AG04450 (cell line): ENCODE measurements at places on chromosomes 11 and 22. TPM values are rescaled to one million over a fixed set of nuclear protein-coding genes. Genes with fewer than 3 reads are reported as not detected.

Gene FGF19
- not detected in 2 replicates for polyA plus RNA-seq

DNA sequence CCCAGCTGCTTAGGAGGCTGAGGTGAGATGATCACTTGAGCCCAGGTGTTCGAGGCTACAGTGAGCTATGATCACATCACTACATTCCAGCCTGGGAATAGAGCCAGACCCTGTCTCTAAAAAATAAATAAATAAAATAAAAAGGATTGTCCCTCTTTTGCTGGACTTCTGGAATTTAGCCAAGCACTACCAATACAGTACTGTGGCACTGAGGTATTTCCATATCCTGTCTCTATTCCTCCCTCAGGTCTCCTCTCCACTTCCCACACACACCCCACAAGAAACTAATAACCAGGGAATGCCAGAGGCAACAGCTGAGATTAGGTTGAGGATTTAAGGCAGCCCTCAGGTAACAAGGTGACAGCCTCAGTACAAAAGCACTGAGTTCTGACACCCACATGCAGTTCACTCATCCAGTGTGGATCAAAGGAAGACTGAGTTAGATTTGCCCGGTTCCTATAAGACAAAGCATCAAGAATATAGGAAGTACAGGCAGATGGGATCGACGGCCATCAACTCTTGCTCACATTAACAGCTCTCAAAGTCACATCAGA, 4.5 kb upstream of the PPP2R1B start:
- no peak for DNase-seq

GRCh38 chr11:84905411-84905810, 721.7 kb downstream of the DLG2 start:
- peak; percentile 8 for DNase-seq

Gene ALX4
- not detected in 2 replicates for polyA plus RNA-seq

DNA sequence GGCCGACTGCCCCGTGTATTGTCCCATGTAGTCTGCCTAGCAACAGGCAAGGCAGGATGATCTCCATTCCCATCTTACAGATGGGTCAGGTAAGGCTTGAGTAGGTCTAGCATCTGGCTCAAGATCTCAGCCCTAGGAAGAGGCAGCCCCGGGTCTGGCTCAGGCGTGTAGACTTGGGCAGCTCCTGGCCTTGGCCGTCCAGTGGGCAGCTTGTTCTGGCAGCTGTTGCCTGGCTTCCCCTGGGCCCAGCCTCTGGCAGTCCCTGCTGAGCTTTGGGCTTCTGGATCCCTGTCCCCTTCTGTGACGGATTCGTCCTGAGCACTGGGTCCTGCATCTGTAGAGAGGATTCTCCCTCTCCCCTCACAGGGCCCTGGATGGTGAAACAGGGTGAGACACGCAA, 72.4 kb downstream of the MPPED1 start:
- DNase-seq, result no peak

Gene SULT4A1
- 0.07 and 0.14 TPM in 2 replicates for polyA plus RNA-seq

GRCh38 chr11:122852796-122853160, 14.5 kb downstream of the CRTAM start:
- DNase-seq, result no peak

DNA sequence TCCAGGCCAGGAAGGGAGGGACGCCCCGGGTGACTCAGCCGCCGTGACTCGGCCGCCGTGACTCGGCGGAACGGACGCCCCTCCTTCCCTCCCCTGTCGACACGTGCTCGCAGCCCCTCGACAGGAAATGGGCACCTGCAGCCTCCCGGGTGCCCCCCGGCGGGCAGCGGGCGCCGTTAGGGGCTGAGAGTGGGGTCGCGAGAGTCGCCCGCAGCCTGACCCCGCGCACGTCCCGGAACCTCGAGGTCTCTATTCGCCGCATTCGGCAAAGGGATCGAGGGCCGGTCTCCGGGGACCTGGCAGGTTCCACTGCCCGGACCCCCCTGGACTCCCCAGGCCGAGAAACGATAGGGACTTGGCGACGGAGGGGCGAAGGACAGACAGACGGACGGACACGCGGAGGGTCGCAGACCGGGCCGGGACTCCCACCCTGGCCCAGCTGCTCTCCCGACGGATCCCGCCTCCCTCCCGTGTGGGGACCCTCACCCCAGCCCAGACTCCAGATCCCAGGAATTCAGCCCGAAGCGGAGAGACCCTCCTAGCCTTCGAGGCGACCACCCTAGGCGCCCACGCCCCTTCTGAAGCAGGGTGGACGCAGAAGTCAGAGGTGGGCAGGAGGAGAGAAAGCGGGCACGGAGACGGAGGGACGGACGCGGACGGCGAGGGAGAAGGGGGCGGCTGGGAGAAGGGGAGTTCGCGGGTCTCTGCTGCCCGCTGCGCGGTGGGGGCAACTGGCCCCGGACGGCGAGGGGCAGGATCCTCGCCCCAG, 648 bp downstream of the FOSL1 start:
- DNase-seq, result no peak

- DNase-seq, result no peak
Observed at GRCh38 chr11:123546515-123546914, 107.9 kb downstream of the SCN3B start.

GRCh38 chr11:70853770-70854108, 398.6 kb downstream of the SHANK2 start:
- no peak for DNase-seq

Gene C11orf52
- polyA plus RNA-seq, result 0.38 and 0.61 TPM in 2 replicates

DNA sequence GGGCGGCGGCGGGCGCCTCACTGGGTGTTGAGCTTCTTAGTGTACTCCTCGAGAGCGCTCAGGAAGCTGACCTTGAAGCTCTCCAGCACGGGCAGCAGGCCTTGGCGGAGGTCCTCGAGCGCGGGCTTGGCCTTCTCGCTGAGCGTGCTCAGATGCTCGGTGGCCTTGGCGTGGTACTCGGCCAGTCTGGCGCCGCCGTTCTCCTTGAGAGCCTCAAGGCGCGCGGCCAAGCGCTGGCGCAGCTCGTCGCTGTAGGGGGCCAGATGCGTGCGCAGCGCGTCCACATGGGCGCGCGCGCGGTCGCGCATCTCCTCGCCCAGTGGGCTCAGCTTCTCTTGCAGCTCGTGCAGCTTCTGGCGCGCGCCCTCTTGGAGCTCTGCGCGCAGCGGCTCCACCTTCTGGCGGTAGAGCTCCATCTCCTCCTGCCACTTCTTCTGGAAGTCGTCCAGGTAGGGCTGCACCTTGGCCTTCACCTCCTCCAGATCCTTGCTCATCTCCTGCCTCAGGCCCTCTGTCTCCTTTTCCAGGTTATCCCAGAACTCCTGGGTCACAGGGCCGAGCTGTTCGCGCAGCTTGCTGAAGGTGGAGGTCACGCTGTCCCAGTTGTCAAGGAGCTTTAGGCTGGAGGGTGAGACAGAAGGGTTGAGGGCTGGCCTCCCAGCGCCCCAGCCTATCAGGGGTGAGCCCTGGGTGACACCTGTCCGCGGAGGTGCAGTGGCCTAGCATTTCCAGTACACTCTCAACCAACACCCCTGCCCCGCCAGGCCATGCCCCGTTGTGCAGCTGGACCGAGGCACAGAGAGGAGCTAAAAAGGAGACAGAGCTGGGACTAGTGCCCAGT, 1.4 kb downstream of the APOA1 start:
- peak; percentile 87 for DNase-seq

Gene NCR3LG1
- 3.3 and 3.6 TPM in 2 replicates for polyA plus RNA-seq

DNA sequence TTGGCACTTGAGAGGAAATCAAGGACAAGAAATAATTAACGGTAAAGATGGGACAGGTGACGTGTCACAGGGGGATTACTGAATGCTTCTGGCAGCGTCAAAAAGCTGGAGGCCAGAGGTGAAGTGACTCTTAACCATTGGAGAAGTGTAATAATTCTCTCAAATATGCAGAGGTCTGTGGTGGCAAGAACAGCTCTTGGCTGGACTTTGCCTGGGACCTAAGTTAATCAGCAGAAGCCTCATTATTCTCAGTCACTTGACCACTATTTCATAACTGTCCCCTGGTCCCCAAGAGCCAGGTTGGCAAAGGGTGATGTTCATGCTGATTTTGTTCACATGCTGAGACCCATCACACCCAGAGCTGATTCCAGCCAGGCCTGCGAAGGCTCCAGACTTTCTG, 72.9 kb downstream of the TIMP3 start:
- DNase-seq, result no peak

Gene MCHR1
- polyA plus RNA-seq, result 2.3 and 3.1 TPM in 2 replicates

GRCh38 chr11:112037527-112037926, 12.3 kb downstream of the DLAT start:
- no peak for DNase-seq

Gene PGGHG
- 4.0 and 5.2 TPM in 2 replicates for polyA plus RNA-seq

DNA sequence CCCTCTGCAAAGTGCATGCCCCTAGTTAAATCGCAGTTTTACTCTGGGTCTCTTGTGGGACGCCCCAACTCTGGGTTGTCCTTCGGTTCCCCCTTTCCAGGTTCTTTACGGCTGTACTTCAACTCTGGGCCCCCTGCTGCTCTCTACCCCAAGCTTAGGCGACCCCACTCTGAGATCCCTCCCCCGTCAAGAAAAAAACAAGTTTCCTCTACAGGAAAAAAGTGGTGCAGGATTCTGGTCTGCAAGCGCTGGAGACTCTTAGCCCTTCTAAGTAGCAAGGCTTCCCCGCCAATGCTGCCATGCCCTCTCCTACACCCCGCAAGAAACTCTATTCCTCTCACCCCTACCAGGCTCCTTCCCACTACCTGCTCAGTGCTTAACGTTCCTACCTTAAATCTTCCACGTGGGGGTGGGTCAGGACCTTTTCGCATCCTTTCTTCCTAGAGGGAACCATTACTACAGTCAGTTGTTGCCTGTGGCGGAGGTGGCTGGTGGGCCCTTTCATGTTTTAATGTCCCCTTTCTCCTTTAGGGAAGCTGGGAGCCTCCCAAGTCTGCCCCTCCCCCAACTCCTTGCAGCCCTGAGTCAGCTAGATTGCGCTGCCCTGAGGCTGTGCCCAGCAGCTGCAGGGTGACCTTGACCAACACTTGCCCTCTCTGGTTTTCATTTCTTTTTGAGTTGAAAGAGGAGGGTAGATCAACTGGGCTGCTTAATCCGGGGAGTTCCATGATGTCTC, 1.4 kb downstream of the NEFH start:
- no peak for DNase-seq

DNA sequence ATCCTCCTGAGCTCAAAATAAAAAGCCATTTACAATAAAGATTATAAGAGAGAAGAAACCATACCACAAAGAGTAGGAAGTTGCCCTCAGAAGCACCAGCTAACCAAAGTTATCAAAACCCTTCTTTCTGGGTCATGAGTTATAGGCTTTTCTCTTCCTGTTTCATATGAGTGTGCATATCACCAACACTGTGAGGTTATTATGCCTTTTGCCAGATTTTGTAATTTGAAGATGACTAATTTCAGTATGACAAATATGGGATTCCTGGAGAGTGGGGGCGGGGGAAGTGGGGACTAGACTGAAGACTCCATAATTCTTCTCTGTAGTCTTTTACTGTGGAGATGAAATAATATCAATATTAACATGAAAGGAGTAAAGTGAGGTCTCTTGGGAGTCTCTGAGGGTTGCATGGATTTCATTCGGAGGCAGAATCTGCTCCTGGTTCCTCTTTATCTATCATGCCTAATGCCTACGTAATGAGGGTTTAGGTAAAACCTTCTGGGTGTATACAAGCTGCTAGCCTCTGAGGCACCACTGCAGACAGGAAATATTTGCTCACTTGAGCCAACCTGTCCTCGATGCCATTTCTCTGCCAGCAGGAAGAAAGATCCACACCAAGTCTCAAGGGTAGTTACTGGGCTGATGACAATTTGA, 2.1 kb downstream of the LPXN start:
- DNase-seq, result peak; percentile 21

GRCh38 chr11:2778630-2779498, 79.1 kb upstream of the KCNQ1OT1 start:
- peak; percentile 24 for DNase-seq

Gene TMEM191C
- polyA plus RNA-seq, result 0.58 and 0.82 TPM in 2 replicates
